ENCODE measurements at places on chromosomes 3 and 15.

DNA sequence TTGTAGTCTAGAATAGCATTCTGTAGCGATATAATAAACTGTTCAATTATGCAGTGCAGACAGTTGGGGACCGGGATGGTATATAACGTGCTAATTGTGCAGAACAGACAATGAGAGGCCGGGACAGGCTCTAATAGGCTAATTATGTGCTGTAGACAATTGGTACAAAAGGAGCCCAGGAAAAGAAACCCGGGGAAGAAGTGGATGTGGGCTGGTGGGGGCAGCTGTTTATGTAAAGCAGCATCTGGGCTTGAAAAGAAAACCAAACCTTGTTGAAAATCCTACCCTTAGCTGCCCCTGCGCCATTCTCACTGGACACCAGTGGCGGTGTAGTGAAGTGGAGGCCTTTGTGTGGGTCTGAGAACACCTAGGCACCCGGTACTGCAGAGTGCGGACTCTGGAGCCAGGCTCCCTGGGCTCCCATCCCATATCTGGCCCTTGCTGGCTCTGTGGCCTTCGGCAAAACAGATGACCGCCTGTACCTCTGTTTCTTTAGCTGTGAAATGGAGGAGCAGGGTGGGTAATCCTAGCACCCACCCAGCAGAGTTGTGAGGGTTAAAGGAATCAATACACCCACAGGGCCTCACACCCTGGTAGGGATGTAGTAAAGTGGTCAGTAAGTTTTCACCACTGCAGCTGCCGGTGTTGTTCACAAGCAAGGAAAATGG is 51.5 kb downstream of the CMTM6 start:
- no peak for DNase-seq

DNA sequence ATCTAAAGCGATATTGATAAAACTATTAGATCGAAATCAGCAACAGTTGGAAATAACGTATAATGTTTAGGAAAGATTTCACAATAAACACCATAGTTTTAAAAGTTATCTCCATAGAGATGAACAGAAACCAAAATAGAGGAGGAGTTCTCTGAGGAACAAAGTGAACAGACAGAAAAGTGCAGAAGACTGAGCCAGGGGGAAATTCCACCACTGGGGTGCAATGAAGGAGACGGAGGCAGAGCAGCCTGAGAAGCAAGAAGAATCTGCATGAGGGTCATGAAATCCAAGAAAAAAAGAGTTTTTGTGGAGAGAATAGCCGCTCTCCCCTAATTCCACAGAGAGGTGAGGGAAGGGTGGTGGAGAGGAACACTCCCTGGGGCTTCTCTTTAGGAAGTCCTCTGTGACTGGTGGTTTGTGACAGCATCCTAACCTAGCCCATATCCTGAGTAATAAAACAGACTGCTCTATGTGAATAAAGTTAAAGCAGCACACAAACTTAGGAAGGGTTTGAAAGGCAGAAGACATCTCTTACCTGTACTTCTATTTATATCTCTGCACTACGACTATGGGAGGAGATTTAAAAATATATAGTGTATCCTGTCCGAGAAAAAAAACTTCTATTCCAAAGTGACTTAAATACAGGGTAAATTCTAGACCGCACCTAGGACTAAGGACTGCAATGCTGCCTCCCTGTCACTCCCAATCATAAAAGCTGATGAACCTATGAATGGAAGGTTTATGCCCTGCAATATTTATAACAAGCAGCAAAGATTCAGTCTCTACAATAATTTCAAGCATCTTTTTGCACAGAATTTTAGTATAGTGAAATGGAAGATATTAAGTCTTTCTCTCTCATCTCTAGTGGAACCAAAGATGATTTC is 22.9 kb downstream of the ATP8B4 start:
- DNase-seq, result no peak

- DNase-seq, result no peak
Observed at GRCh38 chr3:139811331-139811730, 123.7 kb upstream of the CLSTN2 start.

GRCh38 chr3:114527036-114527644 is 233.3 kb downstream of the TIGIT start:
- DNase-seq, result no peak

GRCh38 chr15:77659350-77660321 is 26.9 kb upstream of the LINGO1 start:
- peak; percentile 30 for DNase-seq

DNA sequence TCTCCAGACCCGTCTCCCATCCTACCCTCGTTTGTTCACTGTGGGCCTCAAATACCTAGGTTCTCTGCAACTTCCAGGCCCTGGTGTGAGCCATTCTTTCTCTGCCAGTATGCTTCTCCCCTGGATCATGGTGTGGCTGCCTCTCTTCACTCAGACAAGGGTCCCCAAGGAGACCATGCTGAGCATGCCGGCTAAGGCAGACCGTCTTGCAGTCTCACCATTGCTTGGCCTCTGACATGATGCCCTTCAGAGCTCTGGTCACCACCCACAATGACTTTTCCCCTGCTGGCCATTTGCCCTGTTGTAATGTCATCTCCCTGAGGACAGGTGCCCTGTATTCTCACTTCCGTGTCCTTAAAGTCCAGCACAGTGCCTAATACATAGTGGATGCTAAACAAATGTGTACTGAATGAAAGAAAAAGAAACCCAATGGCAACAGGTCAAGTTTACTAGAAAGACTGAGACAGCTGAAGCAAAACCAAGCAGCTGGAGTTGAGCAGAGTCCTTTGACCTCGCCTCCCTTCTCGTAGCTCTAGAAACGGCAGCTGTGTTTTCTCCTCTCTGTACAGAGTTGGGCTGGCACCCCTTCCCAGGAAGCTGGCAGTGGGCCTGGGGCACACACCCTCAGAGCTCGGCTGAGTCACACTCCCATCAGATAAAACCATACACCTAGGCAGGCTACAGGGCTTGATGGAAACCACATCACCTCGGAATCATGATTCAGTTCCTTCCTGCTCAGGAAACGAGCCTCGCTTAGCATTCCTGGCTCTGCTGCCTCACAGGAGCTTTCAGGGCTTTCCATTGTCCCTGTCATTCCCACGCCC is 8.6 kb downstream of the TLR9 start:
- DNase-seq, result no peak
